ENCODE measurements at places on chromosomes 1 and 21. TPM values are rescaled to one million over a fixed set of nuclear protein-coding genes. Genes with fewer than 3 reads are reported as not detected.

Gene MMEL1
- total RNA-seq: 1.1 TPM

Gene CCSAP
- 10.0 TPM for total RNA-seq

Gene TAF12
- total RNA-seq: 20.8 TPM

Gene FCGR1A
- total RNA-seq: not detected

Gene KDF1
- total RNA-seq: 12.2 TPM

Gene DCST2
- total RNA-seq: 1.6 TPM

Gene BRDT
- not detected for total RNA-seq

Gene DRAXIN
- total RNA-seq: 1.1 TPM
